ENCODE measurements at places on chromosomes 4 and X. TPM values are rescaled to one million over a fixed set of nuclear protein-coding genes. Genes with fewer than 3 reads are reported as not detected.

Gene PDGFC
- 22.8 TPM for total RNA-seq

Gene RBMXL3
- total RNA-seq = not detected

Gene PCDH18
- 59.1 TPM for total RNA-seq

Gene GYPB
- total RNA-seq = not detected

Gene SULT1B1
- total RNA-seq = 0.52 TPM

Gene SORBS2
- total RNA-seq = 4.1 TPM

Gene BEX5
- total RNA-seq = not detected

Gene ANOS1
- 0.24 TPM for total RNA-seq

All from epithelial cell of alveolus of lung (primary cell).